ENCODE measurements at places on chromosomes 2 and 18. TPM values are rescaled to one million over a fixed set of nuclear protein-coding genes. Genes with fewer than 3 reads are reported as not detected.

- DNase-seq, result no peak
These were observed 59.7 kb upstream of the ADAM23 start for GRCh38 chr2:206383669-206384068.

DNA sequence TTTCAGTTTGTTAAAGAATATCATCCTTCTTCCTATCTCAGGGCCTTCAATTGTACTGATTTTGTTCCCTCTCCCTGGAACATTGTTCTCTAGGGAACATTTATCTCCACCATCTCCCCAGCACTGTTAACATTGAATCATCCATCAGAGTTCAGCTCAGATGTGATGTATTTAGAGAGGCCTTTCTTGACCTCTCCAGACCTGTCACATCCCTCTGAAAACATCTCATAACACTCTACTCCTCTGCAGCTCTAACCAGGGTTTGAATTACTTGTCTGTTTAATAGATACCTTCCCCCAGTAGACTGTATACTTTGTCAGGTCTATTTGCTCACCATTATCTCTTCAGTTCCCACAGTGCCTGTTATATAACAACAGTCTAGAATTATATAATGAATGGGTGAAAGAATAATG, 98.6 kb downstream of the GALNT1 start:
- DNase-seq, result no peak

Gene C1GALT1C1L
- total RNA-seq, result 1.2 TPM

GRCh38 chr2:71125506-71126294, 4.3 kb downstream of the MCEE start:
- no peak for DNase-seq

Gene TDRD15
- not detected for total RNA-seq

DNA sequence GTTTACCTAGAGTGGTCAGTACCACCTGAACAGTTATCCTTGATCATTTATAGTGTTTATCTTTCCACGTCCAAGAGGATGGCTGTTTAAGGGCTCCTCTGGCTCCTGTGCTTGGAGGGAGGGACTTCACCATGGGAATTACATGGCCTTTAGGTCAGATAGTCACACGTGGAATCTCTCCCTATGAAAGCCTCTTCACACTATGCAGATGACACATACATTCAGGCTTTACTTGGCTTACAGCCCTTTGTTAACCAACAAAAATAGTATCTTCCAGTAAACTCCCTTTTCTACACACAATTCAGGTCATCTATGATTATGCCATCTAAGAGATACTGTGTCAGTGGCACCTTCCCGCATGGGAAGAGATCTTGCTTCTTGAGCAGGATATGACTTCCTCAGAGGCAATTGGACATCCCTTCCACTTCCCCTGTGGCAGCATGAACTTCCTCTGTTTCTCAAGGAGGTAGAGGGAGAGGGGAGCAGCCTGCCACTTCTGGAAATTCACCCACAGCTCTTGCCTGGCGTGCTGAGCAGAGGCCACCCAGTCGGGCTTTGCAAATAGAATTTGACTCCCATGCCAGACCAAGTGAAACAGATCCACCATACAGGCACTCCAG, 53.5 kb downstream of the COLEC12 start:
- no peak for DNase-seq

GRCh38 chr2:40497251-40497859, 45.5 kb upstream of the SLC8A1 start:
- no peak for DNase-seq

DNA sequence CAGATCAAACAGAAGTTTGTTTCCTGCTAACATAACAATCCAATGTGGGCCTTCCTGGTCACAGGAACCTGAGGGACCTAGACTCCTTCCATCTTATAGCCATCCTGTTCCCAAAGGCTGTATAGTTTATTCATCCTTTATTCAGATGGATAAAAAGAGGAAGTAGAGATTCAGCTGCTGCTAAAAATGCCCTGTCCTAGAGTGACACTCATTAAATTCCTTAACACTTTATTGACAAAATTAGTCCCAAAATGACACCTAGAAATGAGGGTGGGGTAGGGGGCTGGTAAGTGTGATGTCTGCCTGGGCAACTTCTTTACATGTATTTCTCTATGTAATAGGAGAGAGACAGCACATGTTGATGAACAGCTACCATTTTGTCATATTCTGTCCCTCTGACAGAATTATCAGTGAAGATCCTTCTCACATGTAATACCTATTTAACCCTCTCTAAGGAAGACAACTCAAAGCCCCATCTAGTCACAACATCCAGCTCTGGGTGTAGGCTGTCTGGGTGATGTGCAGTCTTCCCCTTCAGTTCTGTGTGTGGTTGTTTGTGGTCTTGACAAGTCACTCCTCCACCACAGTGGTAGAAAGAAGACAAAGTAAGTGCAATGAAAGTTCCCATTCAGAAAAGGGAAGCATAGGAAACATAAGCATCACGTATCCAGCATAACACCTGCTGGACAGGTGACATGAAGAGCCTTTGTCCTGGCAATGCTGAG, 253.9 kb upstream of the CNTNAP5 start:
- DNase-seq, result no peak

- no peak for DNase-seq
These were observed 74.5 kb downstream of the MRPS9 start for GRCh38 chr2:105112345-105112744.

Gene IL1A
- not detected for total RNA-seq

Gene TNFAIP6
- total RNA-seq, result 2.9 TPM

GRCh38 chr18:23730857-23731256, 41.6 kb downstream of the LAMA3 start:
- no peak for DNase-seq

DNA sequence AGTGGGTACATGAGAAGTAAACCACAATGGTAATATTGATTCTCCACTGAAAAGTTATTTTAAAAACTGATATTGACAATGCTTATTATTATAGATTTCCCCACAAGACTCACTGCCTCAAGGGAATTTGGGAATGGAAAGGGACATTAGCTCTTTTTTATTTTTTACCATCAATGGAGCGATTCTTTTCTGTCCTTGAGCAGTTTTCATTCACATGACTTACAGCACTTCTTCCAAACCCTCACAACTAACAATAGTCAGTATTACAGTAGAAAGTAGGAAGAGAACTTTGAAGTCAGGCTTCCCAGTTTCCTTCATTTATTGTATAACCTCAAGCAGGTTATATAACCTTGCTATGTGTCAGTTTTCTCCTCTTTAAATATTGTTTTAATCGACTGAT, 4.3 kb upstream of the UNC80 start:
- DNase-seq, result no peak

Gene GDF7
- total RNA-seq, result 0.58 TPM

DNA sequence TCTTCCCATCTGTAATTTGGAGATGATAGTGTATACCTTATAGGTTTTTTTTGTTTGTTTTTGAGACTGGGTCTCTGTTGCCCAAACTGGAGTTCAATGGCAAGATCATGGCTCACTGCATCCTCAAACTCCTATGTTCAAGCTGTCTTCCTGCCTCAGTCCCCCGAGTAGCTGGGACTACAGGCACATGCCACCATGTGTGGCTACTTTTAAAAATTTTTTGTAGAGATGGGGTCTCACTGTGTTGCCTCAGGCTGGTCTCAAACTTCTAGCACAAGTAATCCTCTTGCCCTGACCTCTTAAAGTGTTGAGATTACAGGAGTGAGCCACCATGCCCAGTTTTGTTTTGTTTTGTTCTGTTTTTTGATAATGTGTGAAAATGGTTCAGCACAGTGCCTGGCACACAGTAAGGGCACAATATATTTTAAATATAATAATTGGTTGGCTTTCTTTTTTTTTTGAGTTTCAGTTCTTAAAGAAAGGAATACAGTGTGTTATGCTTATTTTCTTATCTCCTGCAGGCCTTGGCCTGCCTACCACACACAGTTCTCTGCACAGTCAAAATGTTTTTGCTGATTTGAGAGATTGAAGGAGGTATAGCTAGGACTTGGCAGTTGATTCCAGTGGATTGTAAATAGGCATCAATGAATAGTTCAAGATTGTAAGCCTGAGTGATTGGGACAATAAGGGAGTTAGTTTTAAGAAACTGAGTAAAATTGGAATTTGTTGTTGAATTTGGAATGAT, 6.1 kb downstream of the ACTR3 start:
- DNase-seq, result no peak

DNA sequence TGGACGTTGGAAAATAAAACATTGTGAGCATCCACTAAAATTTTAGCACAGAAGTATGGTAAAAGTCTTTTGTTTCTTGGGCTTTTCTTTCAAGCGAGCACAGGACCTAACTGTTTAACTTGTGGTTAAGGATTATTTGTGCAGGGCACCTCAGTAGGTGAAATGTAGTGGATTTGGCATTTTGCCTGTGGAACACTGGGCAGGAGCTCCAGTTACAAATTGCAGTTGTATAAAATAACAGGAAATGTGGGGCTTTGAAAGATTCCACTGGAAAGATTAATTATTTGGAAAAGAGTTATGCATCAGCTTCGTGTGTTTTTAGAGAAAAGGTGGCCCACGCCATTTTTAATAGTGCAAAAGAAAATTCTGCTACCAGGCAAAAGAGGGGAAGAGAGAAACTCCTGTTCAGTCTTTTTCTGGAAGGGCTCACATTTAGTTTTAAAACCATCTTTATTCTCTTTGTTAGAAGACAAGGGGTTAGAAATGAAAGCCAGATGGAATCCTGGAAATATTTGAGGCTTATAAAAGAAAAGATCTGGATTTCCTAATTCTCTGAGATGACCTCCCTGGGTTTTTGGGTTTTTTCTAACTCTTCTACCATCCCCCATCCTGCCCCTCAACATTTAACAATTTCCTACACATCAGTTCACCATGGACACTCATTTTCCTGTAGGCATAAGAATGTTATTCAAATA, 144.3 kb upstream of the SERTAD2 start:
- no peak for DNase-seq

Gene PHLPP1
- total RNA-seq, result 5.9 TPM

DNA sequence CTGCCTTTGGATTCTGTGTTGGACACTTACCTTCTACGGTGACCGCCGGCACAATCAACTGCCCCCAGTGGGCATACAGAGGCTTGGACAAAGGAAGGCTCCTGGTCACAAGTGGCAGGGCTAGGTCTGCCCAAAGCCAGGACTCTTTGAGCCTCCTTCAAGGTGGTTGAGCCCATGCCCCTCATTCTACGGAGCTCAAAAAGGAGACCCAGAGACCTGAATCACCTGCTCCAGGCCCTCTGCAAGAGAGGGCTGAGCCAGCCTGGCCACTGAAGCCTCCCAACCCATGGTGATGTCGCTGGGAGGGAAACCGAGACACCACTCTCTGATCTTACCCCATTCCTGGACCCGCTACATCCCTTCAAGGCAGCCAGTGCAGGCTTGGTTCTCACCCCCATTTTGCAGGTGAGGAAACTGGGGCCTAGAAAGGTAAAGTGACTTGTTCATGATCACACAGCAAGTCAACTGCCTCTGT, 87.9 kb downstream of the INHBB start:
- DNase-seq, result no peak

Measured in left ventricle myocardium inferior (tissue), 1 donor.